ENCODE measurements at places on chromosomes 7 and 10.

DNA sequence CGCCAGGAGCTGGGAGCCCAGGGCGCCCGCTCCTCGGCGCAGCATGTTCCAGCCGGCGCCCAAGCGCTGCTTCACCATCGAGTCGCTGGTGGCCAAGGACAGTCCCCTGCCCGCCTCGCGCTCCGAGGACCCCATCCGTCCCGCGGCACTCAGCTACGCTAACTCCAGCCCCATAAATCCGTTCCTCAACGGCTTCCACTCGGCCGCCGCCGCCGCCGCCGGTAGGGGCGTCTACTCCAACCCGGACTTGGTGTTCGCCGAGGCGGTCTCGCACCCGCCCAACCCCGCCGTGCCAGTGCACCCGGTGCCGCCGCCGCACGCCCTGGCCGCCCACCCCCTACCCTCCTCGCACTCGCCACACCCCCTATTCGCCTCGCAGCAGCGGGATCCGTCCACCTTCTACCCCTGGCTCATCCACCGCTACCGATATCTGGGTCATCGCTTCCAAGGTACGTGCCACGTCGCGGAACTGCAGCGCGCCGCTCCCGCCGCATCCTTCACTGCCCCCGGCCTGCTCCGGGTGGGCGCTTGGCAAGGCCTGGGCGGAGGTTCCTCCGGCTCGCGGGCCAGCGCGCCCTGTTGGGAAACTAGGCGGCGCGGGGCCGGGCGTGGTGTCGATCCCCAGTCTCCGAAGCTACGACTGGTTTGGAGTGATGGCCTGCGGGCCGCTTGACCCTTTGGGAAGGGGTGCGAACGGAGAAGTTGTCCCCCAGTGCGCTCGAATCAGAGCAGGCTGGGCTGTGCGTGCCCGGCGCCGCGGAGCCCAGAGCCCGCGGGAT is 868 bp downstream of the EMX2 start:
- no peak for DNase-seq

DNA sequence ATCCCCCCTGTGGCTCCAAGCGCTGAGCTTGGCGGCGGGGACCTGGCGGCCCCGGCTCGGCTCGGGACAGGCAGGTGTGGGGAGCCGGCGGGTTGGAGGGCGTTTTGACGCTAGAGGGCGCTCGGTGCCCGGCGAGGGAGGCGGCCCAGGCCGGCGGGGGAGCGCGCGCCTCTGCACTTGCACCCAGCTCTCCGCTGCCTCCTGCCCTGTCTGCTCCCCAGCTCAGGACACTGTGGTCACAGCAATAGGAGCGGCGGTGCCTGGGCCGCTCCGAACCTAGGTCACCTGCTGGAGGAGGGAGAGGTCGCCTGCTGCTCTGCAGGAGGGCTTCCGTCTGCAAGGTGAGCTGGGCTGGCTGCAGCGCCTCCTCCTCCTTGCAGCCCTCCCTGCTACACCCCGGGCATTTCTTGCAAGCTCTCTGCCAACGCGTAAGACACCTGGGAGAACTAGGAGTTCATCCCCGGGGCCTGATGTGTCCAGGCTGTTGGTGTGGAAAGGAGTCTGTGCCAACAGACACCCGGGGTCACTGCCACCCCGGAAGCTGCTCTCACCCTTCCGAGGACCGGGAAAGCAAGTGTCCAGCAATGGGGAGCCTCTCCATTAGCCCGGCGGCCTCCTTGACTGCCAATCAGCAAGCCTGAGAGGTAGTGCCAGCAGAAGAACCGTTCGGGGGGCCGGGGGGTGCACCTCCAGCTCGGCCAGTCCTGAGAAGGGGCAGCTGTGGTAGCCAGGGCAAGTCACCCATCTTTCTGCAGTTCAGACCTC is 620.4 kb downstream of the GALNT17 start:
- DNase-seq = no peak

- DNase-seq = no peak
Measured at GRCh38 chr10:10942441-10942840, 75.2 kb upstream of the CELF2 start.

GRCh38 chr7:155464183-155464582 is 6.3 kb downstream of the EN2 start:
- DNase-seq = no peak

GRCh38 chr10:11823122-11823988 is at the start of gene PROSER2:
PROSER2 (plus strand) TSS chr10:11823356; CDS start chr10:11852078, 28,722 bp downstream.
- no peak for DNase-seq

GRCh38 chr7:128104108-128104742 is 73.0 kb upstream of the LRRC4 start:
- no peak for DNase-seq

DNA sequence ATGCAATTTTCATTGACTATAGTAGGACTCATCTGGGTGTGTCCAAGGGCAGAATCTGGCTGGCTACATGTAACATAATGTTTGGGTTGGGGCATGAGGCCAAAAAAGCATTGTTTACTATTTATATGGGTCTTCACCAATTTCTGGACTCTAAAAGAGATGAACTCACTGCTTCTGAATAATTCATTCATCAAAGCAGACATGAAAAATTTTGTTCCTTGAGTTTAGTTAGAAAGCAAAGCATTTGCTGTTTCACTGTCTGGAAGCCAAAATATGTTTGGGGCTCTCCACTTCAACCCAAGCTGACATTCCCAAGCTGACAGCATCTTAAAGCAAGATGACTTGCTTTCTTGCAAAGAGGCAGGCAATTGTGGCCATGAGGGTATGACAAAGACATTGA is 670.6 kb downstream of the SUGCT start:
- no peak for DNase-seq

DNA sequence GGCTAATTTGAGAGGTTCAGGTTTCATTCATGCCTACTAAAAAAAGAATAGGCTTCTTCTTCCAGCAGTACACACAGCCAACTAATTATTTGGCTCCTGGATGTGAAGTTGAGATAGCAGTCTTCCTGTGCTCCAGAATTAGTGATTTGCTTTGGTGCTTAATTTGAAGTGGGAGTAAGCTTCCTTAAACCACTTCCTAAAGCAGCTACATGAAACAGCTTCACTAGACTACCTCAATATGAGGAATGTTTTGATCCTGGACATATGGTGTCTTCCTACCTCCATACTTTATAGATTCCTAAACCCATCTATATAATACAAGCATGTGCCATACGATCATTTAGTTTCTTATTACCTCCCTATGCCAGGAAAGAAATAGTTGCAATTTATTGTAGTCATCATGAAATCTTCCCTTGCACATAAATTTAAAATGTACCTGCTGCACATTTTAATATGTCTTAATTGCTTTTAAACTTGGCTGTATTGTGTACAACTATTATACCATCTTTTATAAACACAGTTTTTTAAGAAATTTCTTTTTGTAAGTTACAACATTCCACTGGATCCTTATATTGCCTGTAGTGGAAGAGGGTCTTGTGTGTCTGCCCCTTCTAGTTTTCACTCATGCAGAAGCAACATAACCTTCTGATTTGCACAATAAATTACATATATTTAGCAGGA is 8.6 kb downstream of the VIM start:
- no peak for DNase-seq

Measured in AG09309 (cell line).